ENCODE measurements at places on chromosomes 2 and 18. TPM values are rescaled to one million over a fixed set of nuclear protein-coding genes. Genes with fewer than 3 reads are reported as not detected.

Gene RUFY4
- not detected for total RNA-seq

Gene NT5C1B
- total RNA-seq, result not detected

Gene SCN1A
- total RNA-seq, result not detected

Gene ACMSD
- not detected for total RNA-seq

Gene IL18R1
- total RNA-seq, result not detected

Gene HSPD1
- 144 TPM for total RNA-seq

Gene LYG2
- total RNA-seq, result not detected

Gene BMP10
- not detected for total RNA-seq

Gene KCNIP3
- total RNA-seq, result 3.3 TPM

- no peak for DNase-seq
Measured at GRCh38 chr2:236472720-236473495, 96.7 kb upstream of the ACKR3 start.

DNA sequence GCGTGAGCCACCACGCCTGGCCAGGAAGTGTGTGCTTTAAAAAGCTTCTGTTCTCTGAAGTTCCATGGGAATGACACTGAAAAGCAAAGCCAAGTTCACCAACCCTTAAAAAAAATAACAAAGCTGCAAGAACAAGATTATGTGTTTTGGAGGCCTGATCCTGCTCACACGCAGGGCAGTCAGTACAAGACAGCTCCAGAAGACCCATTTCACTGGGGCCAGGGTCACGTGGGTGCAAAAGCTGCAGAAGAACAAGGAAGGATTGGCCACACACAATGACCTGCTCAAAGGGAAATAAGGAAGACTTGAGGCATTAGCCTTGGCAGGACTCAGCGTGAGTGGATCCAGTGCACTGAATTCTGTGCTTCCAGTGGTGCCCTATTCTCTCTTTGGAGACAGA is 187.9 kb downstream of the NCK2 start:
- no peak for DNase-seq

GRCh38 chr2:26333293-26333692 is 12.7 kb upstream of the SELENOI start:
- DNase-seq, result no peak

DNA sequence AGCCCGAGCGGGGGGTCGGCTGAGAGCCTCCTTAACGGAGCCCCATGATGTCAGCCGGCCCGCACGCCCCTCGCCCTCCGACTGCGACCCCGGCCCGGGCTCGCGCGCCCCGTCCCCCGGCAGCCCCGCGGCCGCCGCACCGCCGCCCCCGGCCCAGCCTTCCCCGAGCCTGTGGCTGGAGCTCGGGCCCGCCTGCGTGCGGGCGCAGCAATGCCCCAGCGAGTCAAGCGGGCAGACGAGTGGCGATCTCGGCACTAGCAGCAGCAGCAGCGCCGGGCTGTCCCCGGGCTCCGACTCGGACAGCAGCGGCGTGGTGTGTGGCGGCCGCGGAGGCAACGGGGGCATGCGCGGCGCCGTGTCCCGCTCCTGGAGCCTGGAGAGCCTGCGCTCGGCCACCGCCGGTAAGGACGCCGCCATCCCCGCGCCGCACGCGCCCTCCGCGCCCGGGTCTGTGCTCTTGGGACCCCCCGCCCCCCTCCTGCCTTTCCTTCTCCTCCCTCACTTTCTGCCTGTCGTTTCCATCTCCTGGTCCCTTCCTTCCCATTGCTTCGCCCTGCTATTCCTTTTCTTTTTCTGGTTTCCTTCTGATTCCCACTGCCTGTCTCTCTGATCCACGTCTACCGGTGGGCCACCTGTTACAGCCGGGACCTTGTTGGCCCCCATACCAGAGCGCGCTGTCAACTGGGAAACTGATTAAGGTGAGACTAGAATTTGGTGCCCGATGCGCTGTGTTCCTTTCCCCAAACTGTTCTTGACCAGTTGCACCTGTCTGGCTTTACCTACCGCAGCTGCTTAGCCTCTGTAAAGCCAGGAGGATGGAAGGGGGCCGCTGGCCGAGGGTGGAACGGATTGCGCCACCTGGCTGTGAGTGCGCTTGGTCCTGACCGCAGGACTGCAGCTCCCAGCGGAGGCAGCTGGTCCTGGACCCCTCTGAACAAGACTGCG is 127.4 kb downstream of the ARHGEF4 start:
- DNase-seq, result no peak

DNA sequence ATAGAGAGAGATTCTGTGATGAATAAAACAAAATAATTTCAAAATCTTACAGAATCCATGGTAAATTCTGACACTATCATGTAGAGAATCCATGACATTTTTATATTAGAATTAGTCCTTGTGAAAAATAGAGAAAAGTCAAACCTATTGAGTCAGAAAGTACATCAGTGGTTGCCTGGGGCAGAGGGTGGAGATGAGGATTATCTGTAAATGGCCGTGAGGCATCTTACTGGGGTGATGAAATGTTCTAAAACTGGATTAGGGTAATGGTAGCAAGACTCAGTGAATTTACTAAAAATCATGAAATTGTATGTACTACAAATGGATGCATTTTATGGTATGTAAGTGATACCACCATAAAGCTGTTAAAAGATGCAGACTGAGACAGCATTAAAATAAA is 323.1 kb downstream of the SLC8A1 start:
- no peak for DNase-seq

DNA sequence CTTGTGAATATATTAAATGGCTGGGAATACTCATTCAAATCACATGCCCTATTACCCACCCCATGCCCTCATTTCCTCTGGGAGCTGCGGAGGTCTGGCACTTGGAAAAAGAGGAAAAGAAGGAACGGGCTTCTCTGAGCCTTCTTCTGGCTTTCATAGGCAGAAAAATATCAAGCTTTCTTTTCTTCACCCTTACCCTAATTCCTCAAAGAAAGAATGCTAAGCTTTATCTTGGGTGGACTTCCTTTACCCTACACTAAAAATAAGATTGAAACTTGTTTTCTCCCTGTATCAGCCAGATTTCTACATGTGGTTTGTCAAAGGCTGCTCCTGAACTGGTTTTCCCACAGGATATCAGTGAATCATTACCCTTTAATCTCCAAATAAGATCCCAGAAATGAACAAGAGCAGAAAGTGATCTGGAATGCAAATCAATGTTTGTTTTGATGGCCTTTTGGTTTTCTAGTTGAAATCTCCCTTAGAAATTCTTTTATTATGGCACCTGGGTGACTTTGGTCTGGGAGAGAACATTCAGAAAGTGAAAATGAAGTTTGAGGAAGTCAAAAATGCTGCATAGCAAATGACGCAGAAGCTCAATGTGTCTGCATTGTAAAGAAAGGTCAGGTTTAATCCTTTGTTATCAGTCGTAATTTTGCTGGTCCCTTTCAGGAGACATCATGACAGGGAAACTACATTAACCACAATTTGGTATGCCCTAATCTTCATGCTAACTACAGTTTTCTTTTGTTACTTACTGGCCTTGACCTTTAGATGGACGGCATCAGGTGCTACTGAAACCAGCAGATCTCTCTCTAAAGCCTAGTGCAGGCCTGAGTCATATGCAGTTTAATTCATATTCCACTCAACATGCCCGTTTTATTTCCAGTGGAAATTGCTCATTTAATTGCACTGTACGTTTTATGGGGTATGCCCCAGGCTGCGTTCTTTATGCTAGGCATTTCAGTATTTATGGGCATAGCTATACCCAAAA is 46.6 kb upstream of the HNRNPA3 start:
- peak; percentile 60 for DNase-seq

- DNase-seq, result no peak
Measured at GRCh38 chr2:178827739-178828485, 20.7 kb upstream of the TTN start.

DNA sequence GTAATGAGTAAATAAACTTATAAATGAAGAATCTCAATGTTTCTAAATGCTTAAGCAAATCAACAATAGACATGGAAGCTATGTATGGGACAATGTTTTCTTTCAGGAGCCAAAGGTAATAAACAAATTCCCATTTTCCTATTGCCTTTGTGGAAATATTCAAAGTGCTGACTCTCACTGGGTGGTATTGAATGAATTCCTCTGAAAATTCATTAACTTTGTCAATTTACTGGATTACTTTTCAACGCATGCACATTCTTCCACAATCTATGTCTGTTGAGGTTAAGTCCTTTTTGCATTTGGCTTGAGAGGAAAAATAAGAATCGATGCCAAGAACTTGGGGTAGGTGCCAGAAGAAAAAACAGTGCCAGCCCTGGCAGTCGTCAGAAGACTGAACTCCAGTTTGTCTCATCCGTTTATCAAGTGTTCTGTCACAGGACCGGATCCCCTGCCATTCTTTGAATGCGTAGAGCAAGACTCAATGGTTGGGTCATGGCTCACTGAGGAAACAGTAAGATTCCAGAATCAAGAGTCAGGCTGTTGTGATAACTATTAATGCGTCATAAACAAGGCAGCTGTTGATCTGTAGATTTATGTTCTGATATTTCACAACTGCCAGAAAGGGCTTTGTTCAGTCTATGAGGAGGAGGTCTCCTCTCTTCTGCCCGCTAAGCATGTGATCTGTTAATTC is 133.3 kb downstream of the GFPT1 start:
- peak; percentile 97 for DNase-seq

GRCh38 chr2:217386041-217386440 is 526.2 kb upstream of the TNP1 start:
- no peak for DNase-seq

GRCh38 chr2:189092936-189093335 is 86.6 kb downstream of the COL5A2 start:
- DNase-seq, result no peak

- no peak for DNase-seq
Measured at GRCh38 chr2:233813236-233814055, 35.3 kb downstream of the MROH2A start.

DNA sequence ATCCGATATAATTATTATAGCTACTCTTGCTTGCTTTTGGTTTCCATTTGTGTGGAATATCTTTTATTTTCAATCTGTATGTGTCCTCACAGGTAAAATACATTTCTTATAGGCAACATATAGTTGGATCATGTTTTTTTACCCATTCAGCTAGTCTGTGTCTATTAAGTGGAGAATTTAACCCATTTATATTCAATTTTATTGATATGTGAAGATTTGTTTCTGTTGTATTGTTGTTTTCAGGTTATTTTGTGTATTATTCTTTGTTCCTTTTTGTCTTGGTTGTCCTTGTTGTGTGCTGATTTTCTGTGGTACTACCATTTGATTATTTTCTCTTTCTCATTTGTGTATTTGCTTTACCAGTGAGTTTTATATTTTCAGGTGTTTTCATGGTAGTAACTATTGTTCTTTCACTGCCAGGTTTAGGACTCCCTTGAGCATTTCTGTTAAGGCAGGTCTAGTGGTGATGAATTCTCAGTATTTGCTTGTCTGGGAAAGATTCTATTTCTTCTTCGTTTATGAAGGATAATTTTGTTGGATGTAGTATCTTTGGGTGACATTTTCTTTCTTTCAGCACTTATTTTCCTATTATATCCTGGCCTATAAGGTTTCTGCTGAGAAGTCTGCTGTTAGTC is 95.4 kb downstream of the ANKRD12 start:
- no peak for DNase-seq

- DNase-seq, result no peak
Measured at GRCh38 chr2:28461056-28461455, 34.8 kb upstream of the PLB1 start.

GRCh38 chr18:36405611-36406010 is 108.1 kb downstream of the FHOD3 start:
- no peak for DNase-seq

- DNase-seq, result no peak
Measured at GRCh38 chr2:100161945-100162620, 19.7 kb upstream of the AFF3 start.

DNA sequence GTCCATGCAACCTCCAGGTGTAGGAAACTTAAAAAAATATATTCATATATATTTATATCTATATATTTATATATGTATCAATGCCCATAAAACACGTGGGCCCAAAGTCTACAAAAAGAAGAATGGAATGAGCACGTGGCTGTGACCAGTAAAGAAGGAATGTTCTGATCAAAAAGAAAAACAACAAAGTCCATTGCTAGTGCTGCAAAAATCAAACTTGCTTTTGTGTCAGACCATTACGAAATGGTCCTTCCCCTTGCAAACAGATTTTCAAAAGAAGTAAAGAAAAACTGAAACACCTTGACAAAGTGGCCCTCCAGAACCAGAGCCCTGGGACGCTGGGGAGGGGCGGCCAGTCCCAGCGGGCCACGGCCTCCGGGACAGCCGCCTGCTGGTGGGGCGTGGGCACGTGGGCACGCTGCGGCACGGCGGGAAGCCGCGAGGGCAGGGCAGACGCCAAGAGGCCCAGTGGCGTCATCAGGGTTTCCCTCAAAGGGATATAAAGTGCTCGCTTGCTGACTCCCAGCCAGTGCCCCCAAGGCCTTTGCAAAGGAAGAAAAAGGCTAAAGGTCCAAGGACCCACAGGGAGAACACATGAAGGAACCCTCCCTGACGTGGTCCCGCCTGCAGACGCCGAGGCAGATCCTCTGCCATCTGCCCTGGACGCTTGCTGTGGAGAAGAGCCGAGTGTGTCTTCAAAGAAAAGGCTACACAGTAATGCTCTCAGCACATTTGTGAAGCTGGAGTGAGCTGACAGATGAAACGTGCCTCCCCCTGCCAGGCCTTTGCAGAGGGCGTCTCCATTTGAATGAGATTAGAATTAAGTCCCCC is 201.8 kb downstream of the TWIST2 start:
- DNase-seq, result no peak

DNA sequence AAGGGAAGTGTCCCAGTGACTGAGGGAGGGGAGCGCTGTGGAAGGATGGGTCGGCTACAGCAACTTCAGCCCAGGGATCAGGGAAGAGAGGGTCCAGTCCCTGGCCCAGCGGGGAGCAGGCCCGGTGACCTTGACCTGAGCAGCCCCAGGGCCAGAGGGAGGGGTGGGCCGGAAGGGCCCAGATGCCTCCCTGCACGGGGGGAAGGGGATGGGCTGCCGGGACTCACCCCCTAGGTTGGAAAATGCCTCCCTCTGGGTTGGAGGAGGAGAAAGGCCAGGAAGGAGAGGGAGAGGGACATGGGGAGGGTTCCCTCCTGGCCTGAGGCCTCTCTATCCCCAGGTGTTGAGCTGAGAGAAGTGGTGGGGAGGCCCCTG is 19.8 kb downstream of the GPC1 start:
- DNase-seq, result no peak

GRCh38 chr2:88074854-88075292 is 7.2 kb downstream of the SMYD1 start:
- peak; percentile 56 for DNase-seq

GRCh38 chr2:63189026-63189425 is 138.4 kb downstream of the OTX1 start:
- peak; percentile 56 for DNase-seq

DNA sequence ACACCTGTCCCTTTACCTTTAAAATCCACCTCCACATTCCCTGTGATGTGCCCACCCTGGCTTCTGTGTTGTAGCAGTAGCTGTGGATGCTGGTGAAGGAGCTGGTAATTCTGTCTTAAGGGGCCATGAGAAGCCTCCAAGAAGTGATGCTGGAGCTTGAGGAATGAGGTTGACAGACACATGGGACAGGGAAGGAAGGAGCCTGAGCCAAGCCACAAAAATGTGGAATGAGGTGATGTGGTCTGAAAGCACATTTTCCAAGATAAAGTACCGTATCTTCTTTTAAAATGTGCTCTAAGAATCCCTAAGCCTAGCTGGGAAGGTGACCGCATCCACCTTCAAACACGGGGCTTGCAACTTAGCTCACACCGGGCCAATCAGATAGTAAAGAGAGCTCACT is 31.2 kb downstream of the VWA3B start:
- DNase-seq, result peak; percentile 64

- no peak for DNase-seq
Measured at GRCh38 chr2:107202962-107203591, 317.1 kb upstream of the ST6GAL2 start.

Data from M059J (cell line).